Calu3 (cell line): ENCODE measurements at places on chromosomes 16 and 17. TPM values are rescaled to one million over a fixed set of nuclear protein-coding genes. Genes with fewer than 3 reads are reported as not detected.

Gene PMFBP1
- total RNA-seq: 6.2 and 8.5 TPM in 2 replicates

Gene C17orf100
- 1.8 and 3.1 TPM in 2 replicates for total RNA-seq

Gene NPW
- 1.5 and 4.2 TPM in 2 replicates for total RNA-seq

Gene PNMT
- total RNA-seq: 1.3 and 3.2 TPM in 2 replicates

Gene OR1A1
- total RNA-seq: not detected in 2 replicates

DNA sequence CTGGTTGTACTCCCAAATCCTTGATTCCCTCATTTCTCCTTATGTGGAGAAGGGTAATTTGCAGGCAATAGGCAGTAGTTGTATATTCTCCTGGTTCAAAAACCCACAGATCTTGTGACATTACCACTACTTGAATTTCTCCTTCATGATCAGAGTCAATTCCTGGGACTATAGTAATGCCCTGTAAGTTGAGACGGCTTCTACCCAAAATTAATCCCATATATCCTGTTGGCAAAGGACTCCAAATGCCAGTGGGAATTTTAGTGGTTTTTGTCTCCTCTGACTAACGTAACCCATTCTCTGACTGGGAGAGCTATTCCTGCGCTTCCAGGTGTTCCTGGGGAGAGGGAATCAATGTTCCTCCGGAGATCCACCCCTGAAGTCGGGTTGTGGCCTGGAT lies 11.6 kb upstream of the ZNF689 start:
- no peaks in the 10 kb centered on the region for H3K4me1 ChIP-seq
- no peak overlapping the region for H3K4me3 ChIP-seq
- H3K36me3 ChIP-seq: no peaks in the 10 kb centered on the region
- no peak for DNase-seq
- H3K27me3 ChIP-seq: peaks cover 45% of the 10 kb centered on the region
- H3K27ac ChIP-seq: no peak overlapping the region

DNA sequence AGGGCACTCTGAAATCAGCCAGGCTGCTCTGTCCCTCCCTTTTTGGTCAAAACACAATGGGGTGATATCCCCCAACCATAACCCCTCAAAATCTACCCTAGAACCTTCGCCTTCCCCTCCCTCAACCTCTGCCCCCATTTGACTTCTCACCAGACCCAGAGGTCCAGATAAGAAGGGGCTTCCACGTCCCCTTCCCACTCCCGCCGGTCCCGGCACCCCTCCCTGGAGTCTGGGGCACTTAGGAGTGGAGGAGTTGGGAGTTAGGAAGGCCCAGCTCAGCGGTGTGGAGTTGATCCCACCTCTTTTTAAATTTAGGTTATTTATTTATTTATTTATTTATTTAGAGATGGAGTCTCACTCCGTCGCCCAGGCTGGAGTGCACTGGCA lies 619 bp upstream of the TMEM92 start:
- no peak overlapping the region for H3K27ac ChIP-seq
- H3K4me1 ChIP-seq: peaks cover 37% of the 10 kb centered on the region
- peak overlapping the region; percentile 79 for H3K4me3 ChIP-seq
- peaks cover 39% of the 10 kb centered on the region for H3K27me3 ChIP-seq
- H3K36me3 ChIP-seq: peaks cover 10% of the 10 kb centered on the region

DNA sequence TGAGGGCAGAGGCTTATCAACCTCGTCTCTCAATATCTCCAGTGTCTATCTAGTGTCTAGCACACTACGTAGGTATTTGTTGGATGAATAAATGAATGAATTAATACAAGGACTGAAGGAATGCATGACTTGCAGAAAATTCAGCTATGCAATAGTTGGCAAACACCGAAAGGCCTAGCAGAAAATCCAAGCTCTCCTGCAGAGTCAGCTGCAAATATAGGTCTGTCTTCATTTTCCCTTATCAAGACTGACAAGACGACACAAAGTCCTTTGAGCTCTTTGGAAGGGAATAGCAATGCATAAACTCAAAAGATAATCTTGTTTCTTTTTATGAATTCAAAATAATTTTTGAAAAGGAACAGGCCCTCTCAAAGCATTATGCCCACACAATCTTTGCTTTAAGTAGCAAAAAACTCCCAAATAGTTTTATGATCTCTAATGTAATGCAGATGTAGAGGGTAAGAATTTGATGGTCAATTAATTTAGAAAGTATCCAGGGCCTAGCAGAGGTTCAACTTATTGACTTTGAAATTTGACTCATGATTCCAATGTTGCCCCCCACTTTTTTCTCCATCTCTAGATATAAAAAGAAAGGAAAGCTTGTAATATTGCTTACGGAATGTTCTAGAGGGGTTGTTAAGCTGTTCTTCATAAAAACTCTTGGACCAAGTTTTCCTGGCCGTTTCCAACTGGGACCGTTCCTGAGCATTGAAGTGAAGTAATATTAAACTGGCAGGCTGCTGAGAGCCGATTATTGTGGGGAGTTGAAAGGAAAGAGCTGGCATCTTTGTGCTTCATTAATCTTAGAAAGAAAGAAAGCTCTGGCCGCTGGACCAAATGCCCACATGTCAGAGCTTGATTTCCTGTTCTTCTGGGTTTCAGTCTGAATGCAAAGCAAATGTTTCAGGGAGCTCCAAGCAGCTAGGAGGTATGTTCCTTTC lies 227.3 kb downstream of the HS3ST3A1 start:
- H3K27me3 ChIP-seq: no peaks in the 10 kb centered on the region
- H3K36me3 ChIP-seq: no peaks in the 10 kb centered on the region
- no peaks in the 10 kb centered on the region for H3K4me1 ChIP-seq
- DNase-seq: no peak
- H3K27ac ChIP-seq: no peak overlapping the region

DNA sequence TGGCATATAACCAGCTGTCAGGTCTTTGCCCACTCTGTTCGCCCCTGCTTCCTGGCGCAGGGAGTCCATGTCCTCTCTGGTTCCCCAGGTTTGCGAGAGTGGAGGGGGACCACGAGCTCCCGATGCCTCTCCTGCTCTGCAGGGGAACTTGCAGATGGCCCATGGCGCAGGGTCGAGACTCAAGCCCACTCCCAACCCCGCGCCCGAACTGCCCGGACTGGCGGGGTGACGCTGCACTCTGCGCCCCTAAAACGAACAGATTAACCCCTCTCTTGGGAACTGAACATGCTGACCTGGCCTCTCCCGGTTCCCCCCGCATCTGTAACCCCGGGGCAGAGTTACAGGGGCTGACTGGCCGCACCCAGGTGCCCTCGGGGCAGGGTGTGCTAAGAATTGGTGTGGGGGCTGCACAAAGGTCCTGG lies 681 bp upstream of the PLA2G15 start:
- no peak for DNase-seq
- peaks cover 40% of the 10 kb centered on the region for H3K36me3 ChIP-seq
- H3K27me3 ChIP-seq: no peaks in the 10 kb centered on the region
- peaks cover 25% of the 10 kb centered on the region for H3K4me1 ChIP-seq

DNA sequence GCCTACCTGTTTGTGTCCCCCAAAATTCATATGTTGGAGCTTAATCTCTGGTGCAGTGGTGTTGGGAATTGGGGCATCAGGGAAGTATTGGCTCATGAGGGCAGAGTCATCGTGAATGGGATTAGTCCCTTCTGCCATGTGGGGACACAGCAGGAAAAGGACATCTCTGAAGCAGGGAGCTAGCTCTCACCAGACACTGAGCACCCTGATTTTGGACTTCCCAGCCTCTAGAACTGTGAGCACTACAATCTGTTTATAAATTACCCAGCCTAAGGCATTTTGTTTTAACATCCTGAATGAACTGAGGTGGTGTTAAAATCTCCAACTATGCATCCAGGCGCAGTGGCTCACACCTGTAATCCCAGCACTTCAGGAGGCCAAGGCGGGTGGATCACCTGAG lies 206.0 kb downstream of the SEC14L1 start:
- no peak for DNase-seq
- H3K27me3 ChIP-seq: no peaks in the 10 kb centered on the region
- H3K27ac ChIP-seq: no peak overlapping the region
- no peak overlapping the region for H3K4me3 ChIP-seq
- H3K4me1 ChIP-seq: peaks cover 50% of the 10 kb centered on the region

DNA sequence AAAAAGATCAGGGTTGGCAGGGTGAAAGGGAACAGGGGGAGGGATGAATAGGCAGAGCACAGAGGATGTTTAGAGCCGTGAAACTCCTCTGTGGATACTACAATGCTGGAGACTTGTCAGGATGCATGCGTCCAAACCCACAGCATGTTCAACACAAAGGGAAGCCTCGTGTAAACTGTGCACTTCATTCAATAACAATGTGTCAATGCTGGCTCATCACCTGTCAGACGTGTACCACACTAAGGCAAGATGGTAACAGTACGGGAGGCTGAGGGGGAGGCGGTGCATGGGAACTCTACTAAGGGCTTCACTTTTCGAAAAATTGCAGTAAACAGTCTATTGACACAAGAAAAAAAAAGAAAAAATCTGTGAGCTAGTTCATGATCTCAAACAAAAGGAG lies 63.7 kb downstream of the C16orf95 start:
- no peaks in the 10 kb centered on the region for H3K36me3 ChIP-seq
- H3K4me1 ChIP-seq: no peaks in the 10 kb centered on the region
- H3K4me3 ChIP-seq: no peak overlapping the region
- H3K27ac ChIP-seq: no peak overlapping the region
- no peak for DNase-seq

DNA sequence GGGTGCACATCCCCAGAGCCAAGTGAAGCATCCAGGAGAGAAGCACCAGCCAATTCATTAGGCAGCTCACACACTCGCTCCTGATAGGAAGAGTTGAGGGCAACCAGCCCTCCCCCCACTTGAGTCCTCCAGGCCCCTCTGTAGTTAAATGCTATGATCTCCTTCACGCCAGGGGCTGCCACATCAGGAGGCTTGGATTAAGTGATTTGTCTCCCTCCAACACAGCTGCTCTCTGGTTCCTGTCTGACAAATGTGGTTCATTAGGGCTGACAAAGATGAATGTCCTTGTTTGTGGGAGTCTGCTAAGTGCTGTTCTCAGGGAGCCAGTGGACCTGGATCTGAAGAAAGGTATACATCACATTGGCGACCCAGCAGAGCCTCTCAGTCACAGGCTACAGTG lies 94.5 kb upstream of the WSCD1 start:
- H3K27ac ChIP-seq: no peak overlapping the region
- no peak for DNase-seq
- peaks cover 79% of the 10 kb centered on the region for H3K27me3 ChIP-seq

- H3K4me3 ChIP-seq: no peak overlapping the region
- DNase-seq: no peak
- no peaks in the 10 kb centered on the region for H3K27me3 ChIP-seq
- H3K4me1 ChIP-seq: peaks cover 22% of the 10 kb centered on the region
Measured at GRCh38 chr17:77846531-77847085, 111.9 kb upstream of the TNRC6C start.

GRCh38 chr17:38616361-38616760 lies 10.6 kb upstream of the SRCIN1 start:
- no peaks in the 10 kb centered on the region for H3K36me3 ChIP-seq
- H3K4me1 ChIP-seq: peaks cover 18% of the 10 kb centered on the region
- DNase-seq: no peak
- H3K27ac ChIP-seq: no peak overlapping the region
- H3K27me3 ChIP-seq: peaks cover 59% of the 10 kb centered on the region

- H3K4me3 ChIP-seq: no peak overlapping the region
- H3K4me1 ChIP-seq: no peaks in the 10 kb centered on the region
- no peak overlapping the region for H3K27ac ChIP-seq
- no peak for DNase-seq
- peaks cover 25% of the 10 kb centered on the region for H3K27me3 ChIP-seq
- H3K36me3 ChIP-seq: peaks cover 18% of the 10 kb centered on the region
Measured at GRCh38 chr16:143456-143855, 5.0 kb upstream of the NPRL3 start.

DNA sequence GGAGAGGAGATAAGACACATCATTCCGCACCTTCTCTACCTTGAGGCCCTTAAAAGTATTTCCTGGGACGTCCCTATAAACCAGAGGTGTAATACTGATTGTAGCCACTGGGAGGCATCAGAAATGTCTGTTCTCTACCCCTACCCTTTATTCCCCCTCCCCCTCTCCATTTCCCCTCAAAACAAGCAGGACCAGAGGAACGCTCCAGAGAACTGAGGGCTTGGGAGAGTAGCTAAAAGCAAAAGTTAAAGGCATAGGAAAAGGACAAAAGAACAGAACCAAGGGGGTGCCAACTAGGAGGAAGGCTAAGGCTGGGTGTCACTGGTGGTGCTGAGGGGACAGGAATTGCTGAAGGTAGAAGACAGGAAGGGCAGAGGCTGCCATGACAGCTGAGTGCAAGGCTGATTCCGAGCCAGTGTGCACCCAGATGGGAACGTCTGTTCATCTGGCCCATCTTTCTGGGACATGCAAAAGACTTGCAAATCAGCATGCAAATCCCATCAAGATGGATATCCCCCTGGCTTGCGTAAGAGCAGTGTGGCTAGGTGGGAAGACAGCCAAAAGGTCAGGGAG lies 6.7 kb downstream of the CAMTA2 start:
- no peak overlapping the region for H3K4me3 ChIP-seq
- H3K4me1 ChIP-seq: peaks cover 3% of the 10 kb centered on the region
- H3K27ac ChIP-seq: no peak overlapping the region
- H3K36me3 ChIP-seq: peaks cover 5% of the 10 kb centered on the region
- H3K27me3 ChIP-seq: no peaks in the 10 kb centered on the region

DNA sequence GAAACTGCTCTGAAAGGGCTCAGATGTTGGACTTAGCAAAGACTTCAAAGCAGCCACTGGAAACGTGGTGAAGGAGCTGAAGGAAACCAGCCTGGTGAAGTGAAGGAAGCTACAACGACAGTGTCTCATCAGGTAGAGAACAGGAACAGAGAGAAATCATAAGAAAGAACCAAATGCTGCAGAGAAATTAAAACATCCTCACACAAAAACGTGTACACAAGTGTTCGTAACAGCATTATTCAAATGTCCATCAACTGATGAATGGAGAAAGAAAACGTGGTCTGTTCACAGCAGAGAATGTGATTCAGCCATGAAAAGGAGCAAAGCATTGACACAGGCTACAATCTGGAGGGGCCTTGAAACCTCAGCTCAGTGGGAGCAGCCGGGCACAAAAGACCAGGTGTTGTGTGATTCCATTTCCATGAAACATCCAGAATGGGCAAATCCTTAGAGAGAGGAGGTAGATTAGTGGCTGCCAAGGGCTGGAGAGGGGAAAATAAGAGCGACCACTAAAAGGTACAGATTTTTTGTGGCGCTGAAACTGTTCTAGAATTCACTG lies 26.9 kb downstream of the IFT140 start:
- DNase-seq: no peak
- no peak overlapping the region for H3K27ac ChIP-seq
- no peak overlapping the region for H3K4me3 ChIP-seq
- H3K27me3 ChIP-seq: no peaks in the 10 kb centered on the region
- peaks cover 18% of the 10 kb centered on the region for H3K36me3 ChIP-seq
- H3K4me1 ChIP-seq: no peaks in the 10 kb centered on the region
